Ammon's horn (tissue), 1 donor: ENCODE measurements at places on chromosomes 2 and 18.

DNA sequence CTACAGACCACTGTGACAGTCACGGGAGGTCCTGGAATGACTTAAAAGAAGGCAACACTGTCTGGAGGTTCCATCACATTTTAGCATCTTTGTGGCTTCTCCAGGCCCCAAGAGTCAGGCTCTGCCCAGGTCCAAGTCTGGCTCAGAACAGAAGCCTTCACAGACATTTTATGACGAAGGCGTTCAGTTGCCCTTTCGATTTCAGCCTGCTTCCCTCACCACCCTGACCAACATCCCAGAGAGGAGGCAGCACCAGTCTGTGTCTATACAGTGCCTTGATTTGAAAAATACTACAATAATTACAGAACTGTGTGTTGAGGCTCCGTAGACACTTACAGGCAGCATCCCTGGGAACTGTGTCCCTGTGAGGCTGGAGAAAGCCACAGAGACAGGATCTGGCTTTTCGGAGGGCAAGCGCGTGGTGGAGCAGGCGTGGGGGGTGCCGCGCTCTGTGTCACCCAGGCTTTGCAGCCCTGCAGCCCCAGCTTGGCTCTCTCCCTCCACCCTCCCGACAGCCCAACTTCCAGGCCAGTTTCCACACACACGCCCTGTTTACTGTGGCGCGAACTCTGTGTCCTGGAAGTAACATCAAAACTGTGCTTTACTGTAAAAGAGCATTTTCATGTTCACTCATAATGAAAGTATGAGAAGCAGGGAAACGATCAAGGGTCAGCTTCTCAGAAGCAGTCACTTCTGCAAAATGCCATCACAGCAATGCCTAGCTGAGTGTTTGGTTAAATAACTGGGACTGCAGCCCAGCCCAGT is 153.5 kb upstream of the ALKAL2 start:
- DNase-seq = no peak

DNA sequence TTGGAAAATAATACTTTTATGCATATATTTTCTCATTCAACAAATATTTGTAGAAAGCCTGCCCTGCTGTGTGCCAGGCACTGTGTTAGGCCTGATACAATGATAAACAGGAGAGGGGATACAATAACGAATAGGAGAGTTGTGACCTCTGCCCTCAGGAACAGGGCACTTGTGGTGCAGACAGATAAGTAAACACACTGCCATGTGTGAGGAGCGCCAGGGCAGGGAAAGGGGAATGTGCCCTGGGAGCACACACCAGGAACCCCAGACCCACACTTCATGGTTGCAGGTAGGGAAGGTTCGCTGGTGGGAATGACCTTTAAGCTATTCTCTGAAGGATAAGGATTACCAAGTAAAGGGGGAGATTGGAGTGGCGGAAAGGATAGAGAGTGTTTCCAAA is 42.2 kb upstream of the DSC1 start:
- DNase-seq = no peak

DNA sequence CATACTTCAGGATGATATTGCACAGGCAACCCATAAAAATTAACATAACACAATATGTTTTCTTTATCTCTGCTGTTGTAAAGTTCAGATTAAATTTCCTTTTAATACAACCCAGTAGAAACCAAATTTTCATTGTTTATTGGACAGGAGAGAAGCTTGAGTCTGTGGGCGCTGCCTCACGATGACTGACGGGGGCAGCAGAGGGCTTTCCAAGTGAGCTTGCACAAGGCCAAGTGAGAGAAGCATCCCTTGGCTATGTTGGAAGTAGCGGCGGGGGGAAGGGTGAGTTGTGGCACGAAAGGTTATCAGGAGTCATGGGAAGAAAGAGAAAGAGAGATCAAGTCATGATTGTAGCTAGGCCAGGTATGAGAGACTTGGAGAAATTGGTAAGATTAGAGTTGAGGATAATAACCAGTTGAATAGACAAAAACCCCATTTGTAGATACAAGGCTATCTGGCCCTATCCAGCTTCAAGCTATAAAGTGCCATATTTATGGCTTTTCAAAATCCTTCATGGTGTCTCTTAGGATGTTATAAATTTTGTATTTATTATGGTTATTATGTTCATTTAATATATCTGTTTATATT is 413.7 kb upstream of the FAM98A start:
- DNase-seq = peak; percentile 85

DNA sequence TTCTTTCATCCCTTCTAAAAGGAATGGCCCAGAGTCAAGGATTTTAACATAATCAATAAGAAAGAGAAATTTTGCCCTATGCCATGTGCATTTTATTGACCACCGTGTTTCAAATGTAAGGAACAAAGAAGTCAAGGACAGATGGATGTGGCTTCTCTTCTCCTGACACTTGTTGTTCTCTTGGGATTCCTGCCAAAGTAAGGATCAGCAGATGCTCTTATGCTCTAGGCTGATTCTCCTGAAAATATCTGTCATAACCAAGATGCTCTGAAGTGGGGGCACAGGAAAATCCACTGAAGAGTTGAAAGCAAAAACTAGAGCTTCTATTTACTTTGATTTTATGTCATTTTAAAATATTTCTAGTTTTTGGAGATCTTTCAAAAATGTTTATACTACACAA is 72.9 kb upstream of the SYT4 start:
- no peak for DNase-seq

GRCh38 chr2:147679955-147680531 is 164.8 kb upstream of the ACVR2A start:
- no peak for DNase-seq

DNA sequence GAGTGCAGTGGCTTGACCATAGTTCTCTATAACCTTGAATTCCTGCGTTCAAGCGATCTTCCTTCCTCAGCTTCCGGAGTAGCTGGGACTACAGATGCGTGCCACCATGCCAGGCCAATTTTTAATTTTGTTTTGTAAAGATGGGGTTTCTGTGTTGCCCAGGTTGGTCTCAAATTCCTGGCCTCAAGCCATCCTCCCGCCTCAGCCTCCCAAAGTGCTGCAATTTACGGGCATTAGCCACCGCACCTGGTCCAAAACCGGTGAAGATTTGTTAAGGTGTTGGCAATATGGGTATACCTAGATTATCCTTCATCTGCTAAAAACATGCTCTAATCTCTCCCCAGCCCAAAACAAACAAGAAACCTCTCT is 1.3 kb upstream of the EIF2AK3 start:
- DNase-seq = no peak

GRCh38 chr2:164843346-164843911 is 1.8 kb upstream of the COBLL1 start:
- no peak for DNase-seq

GRCh38 chr2:242058116-242058680 is 188.7 kb downstream of the RTP5 start:
- no peak for DNase-seq

DNA sequence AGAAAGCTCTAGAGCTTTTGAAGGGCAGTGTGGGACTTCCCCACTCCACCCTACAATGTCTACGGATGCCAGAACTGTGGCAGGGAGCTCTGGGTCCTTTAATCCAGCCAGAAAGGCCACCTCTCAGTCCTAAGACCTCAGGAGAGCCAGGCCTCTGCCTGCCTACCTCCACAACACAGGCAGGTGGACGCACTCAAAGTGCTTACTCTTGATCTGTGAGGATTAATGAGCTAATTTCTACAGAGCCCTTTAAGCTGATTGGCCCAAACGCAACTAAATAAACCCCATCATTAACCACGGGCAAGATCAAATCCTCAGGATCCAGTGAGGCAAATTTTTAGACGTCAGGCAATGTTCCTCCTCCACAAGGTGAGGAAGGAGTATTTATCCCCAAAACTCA is 8.1 kb downstream of the STK39 start:
- no peak for DNase-seq

DNA sequence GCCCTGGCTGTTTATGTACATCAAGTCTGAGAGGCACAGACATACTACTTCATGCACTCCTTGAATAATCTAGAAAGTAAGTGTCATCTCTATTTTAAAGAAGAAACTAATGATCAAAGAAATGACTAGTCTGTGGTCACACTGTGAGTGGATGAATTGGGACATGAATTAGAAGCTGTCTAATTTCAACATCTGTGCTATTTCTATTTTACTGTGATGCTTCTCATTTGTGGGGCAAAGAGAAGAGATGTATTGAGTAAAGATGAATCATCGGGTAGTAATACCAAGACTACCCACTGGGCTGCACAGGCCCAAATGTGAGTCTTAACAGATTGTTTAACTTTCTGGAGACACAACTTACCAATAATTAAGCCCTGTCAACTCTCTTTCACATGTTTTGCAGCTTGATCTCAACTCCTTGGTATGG is 42.4 kb upstream of the MTIF2 start:
- DNase-seq = no peak

GRCh38 chr18:45521777-45522176 is 93.5 kb upstream of the SLC14A2 start:
- no peak for DNase-seq

DNA sequence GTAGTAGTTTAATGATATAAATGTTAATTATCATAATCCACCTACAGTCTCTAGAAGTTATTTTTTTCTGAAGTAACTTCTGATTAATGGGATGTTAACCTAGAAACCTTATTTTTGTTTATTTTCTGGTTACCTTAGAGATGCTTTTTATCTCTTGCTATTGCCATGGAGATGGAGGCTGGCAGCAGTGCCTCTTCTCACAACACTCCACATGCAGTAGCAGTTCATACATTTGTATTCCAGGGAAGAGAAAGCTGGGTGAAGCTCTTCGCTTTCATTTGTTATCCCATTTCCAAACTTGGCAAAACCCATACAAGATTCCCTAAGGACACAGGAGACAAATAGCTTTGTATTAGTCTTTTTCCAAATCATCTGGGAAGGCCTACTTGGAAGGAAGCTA is 1794.1 kb upstream of the LRRTM1 start:
- DNase-seq = peak; percentile 43

GRCh38 chr2:129864719-129865118 is 114.7 kb upstream of the RAB6C start:
- no peak for DNase-seq

DNA sequence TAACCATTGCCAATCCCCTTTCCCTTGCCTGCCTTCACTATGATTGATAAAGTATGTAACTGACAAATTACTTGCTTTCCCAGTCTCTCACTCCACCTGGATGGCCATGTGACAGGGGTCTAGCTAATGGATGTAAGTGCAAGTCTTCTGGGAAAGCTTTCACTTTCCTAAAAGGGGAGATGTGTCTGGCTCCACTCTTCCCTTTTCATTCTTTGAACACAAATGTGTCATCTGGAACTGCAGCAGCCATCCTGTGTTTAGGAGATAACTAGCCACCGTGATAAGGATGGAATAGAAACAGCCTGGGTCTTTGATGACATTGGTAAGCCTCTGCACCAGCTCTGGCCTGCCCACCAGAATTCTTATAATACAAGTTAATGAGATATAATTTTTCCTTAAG is 38.2 kb downstream of the SNRPD1 start:
- DNase-seq = no peak

DNA sequence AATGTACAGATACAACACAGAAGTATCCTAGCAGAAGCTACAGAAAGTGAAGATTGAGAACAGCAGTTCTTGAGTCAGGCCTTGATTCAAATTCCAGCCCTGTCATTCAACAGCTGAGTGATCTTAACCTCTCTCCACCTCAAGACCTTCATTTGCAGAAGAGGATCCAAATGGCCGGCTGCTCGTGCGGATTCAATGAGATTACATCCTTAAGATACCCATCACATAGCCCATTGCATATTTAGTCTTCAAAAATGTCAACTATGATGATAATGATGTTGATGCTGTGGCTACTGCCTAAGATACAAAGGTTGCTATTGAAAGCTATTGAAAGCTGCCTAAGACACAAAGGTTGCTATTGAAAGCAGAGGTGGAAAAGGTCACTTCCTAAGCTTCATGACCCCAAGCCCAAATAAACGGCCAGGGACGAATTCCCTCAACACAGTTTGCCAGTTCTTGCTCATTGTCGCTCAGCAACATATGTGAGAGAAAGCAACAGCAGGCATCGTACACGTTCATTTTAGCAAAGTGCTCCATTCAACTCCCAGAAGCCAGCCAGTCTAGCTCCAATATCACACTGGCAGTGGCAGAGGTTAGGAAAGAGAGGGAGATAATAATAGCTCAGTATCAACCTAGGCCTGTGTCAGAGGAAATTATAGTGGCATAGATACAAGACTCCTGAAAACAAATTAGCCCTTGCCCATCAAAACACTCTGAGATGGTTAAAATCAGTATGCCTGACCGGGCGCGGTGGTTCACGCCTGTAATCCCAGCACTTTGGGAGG is 36.1 kb downstream of the MRPL35 start:
- DNase-seq = no peak

DNA sequence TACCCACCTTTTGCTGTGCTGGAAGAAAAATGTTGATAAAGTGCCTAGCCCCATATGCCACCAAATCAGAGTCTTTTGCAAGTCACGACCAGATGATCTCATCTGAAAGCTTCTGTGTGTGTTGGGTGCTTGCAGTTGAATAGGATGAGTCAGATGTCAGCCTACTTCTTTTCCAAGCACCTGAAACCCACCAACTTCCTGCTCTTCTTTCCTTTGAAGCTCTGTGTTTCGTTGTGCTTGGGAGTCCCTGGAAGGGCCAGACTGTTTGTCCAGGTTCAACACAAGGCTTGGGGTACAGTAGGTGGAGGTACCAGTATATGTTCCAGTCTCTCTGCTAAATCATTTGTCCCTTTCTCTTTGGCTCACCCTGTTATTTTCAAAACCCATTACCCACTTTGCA is 36.8 kb upstream of the LCLAT1 start:
- peak; percentile 31 for DNase-seq

- peak; percentile 63 for DNase-seq
Measured at GRCh38 chr2:101277111-101277510, 24.4 kb downstream of the CNOT11 start.

DNA sequence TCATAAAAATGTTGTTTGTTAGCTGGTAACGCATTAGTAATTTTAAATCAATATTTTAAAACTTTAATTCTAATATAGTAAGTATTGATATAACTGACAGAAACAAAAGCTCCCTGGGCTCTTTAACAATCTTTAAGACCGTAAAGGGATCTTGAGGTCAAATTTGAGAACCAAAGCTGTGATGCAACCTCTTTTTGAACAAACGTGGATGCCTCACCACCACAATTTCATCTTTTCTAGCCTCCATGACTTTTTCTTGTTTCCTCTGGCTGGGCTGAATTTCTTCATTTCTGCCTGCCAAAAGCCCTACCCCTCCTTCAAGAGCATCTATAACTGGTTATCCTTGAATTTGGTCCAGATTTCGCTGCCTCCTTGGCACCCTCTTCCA is 563 bp upstream of the POLE4 start:
- no peak for DNase-seq

GRCh38 chr2:143128681-143129580 is at the start of gene ARHGAP15:
Gene ARHGAP15, plus strand, starts transcription at chr2:143129419.
- DNase-seq = no peak

GRCh38 chr2:202171241-202171825 is 67.1 kb downstream of the SUMO1 start:
- DNase-seq = no peak
